ENCODE measurements at places on chromosomes 2 and 18. TPM values are rescaled to one million over a fixed set of nuclear protein-coding genes. Genes with fewer than 3 reads are reported as not detected.

DNA sequence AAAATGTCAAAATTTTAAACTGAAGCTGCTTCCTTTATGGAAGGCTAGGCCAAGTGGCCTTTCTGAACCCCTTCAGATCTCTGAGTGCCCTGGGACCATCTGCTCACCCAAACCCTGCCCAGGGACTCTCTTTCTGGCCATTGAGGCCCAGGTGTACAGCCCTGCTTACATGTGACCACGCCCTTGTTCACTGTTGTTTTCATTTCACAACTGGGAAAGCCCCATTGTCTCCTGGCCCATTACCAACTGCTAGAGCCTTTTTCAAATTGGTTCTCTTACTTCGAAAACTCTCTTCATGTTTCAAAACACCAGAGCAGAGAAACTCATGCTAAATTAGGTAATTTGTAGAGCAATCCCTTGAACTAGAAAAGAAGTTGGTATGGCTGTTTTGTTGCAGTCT is 219.5 kb upstream of the TANK start:
- H3K27me3 ChIP-seq = no peaks in the 10 kb centered on the region
- H3K4me3 ChIP-seq = no peak overlapping the region
- no peak overlapping the region for H3K27ac ChIP-seq
- no peaks in the 10 kb centered on the region for H3K36me3 ChIP-seq
- H3K4me1 ChIP-seq = peaks cover 6% of the 10 kb centered on the region

SGPP2 gene
- total RNA-seq = 6.0 TPM

- no peak for DNase-seq
- H3K27me3 ChIP-seq = peaks cover 8% of the 10 kb centered on the region
- H3K36me3 ChIP-seq = no peaks in the 10 kb centered on the region
- H3K27ac ChIP-seq = no peak overlapping the region
These were observed 69.3 kb downstream of the NCKAP5 start for GRCh38 chr2:133498662-133499585.

MAP3K19 gene
- total RNA-seq = not detected

DNA sequence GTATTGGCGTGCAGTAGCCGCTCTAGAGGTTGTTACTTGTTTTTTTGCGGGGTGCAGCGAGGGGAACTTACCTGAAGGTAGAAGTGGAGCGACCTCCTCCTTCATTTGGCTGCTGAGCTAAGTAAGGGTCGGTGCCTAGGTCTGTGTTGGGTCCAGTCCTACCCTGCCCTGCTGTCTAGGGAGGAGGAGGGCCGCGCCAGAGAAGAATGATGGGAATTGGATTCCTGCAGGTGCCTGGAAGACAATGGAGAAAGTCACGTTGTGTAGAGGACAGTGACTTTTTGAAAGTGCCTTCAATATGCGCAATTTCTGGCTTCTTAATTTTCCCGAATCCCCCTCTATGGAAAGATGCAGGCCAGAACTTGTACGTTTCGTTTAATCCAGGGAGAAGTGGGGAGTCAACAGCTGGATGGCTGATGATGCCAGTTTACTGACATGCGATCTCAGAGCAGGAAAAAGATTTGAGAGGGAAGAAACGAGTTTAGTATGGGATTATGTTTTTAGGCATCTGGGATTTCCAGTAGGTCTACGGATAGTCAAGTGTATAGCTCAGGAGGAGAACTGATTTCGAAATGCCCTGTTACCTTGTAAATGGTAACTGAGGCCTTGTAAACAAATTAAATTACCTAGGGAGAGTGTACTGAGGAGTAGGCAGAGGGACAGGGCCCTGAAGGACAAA is 653 bp downstream of the MRPS9 start:
- peak overlapping the region; percentile 92 for H3K4me3 ChIP-seq
- H3K4me1 ChIP-seq = peaks cover 12% of the 10 kb centered on the region
- peak overlapping the region; percentile 55 for H3K27ac ChIP-seq
- no peaks in the 10 kb centered on the region for H3K27me3 ChIP-seq

- no peaks in the 10 kb centered on the region for H3K4me1 ChIP-seq
- no peak overlapping the region for H3K4me3 ChIP-seq
- H3K27me3 ChIP-seq = no peaks in the 10 kb centered on the region
- no peaks in the 10 kb centered on the region for H3K36me3 ChIP-seq
- DNase-seq = no peak
These were observed 1802.7 kb downstream of the SUCLG1 start for GRCh38 chr2:82656420-82656819.

- H3K4me1 ChIP-seq = peaks cover 91% of the 10 kb centered on the region
- peaks cover under 1% of the 10 kb centered on the region for H3K27me3 ChIP-seq
- H3K4me3 ChIP-seq = no peak overlapping the region
- peak overlapping the region; percentile 81 for H3K27ac ChIP-seq
- peak; percentile 96 for DNase-seq
These were observed 74.9 kb downstream of the LONRF2 start for GRCh38 chr2:100247256-100248043.

DNA sequence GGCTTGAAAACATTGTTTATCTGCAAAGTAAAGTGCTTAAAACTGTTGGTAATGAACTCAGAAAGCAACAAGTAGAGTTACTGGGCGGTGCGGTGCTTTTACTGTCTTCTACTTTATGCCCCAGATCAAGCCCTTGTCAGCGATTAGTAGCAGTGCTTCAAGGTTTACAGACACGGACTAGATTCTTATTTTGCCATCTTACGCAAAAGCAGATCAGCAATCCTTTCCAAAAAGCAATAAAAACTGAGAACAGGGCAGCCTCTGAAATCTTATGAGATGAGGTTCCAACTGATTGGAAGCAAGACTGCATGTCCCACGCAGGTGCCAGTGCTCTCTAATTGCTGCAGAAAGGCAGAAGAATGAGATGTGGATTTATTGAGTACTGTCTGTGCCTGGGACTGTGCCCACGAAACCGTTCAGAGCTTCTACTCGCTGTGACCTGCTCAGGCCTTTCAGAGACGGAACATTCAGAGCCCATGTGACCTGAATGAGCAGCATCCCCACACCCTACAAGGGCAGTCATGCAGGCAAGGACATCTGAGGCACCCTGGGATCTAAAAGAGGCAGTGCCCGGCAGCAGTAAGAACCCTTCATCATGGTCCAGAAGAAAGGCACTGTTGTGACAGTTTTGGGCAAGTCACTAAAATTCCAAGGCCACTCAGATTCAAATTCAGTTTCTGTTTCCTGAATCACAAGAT is 15.7 kb downstream of the COL4A3 start:
- DNase-seq = no peak
- H3K27me3 ChIP-seq = no peaks in the 10 kb centered on the region
- H3K27ac ChIP-seq = no peak overlapping the region
- H3K4me3 ChIP-seq = no peak overlapping the region

- H3K4me1 ChIP-seq = peaks cover 15% of the 10 kb centered on the region
- DNase-seq = no peak
- no peaks in the 10 kb centered on the region for H3K27me3 ChIP-seq
- H3K27ac ChIP-seq = no peak overlapping the region
These were observed 26.2 kb downstream of the LBH start for GRCh38 chr2:30257266-30258214.

CKAP2L gene
- total RNA-seq = not detected

- H3K27ac ChIP-seq = no peak overlapping the region
- H3K4me3 ChIP-seq = no peak overlapping the region
- no peaks in the 10 kb centered on the region for H3K4me1 ChIP-seq
- no peaks in the 10 kb centered on the region for H3K27me3 ChIP-seq
- DNase-seq = no peak
- H3K36me3 ChIP-seq = peaks cover 3% of the 10 kb centered on the region
These were observed 44.7 kb downstream of the GYPC start for GRCh38 chr2:126700677-126701076.

- peaks cover 39% of the 10 kb centered on the region for H3K4me1 ChIP-seq
- no peak overlapping the region for H3K27ac ChIP-seq
- peak; percentile 76 for DNase-seq
- H3K36me3 ChIP-seq = no peaks in the 10 kb centered on the region
- H3K27me3 ChIP-seq = no peaks in the 10 kb centered on the region
These were observed 1.1 kb downstream of the HPCAL1 start for GRCh38 chr2:10303694-10304378.

DNA sequence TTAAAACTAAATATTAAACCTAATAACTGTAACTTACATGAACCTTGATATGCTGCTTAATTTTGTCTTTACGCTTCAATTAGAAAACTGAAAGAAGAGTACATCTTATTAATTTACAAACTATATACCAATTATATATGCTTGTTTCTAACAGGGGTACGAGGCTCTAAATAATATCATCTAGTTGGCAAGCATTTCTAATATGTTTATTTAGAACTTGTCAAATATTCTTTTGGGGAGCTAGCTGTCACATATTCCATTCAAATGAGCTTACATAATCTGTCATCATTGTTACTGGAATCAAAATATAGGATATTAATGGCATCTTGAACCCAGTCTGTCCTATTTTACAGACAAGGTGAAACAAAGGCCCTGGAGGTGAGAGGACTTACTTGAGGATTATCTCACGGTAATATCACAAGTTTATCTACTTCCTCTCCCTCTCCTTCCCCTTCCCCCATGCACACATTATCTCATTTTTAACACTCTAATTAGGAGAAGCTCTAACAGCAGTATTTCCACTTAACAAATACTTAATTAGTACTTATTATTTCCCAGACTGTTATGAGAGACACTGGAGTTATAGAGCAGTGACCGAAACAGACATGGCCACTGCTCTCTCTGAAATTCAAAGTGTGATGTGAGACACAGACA is 3.5 kb downstream of the PRKD3 start:
- peak; percentile 29 for DNase-seq
- no peak overlapping the region for H3K4me3 ChIP-seq
- no peak overlapping the region for H3K27ac ChIP-seq
- H3K4me1 ChIP-seq = peaks cover 62% of the 10 kb centered on the region

GTF3C2 gene
- total RNA-seq = 121 TPM

ABCA12 gene
- not detected for total RNA-seq

SLC23A3 gene
- 16.6 TPM for total RNA-seq

DNA sequence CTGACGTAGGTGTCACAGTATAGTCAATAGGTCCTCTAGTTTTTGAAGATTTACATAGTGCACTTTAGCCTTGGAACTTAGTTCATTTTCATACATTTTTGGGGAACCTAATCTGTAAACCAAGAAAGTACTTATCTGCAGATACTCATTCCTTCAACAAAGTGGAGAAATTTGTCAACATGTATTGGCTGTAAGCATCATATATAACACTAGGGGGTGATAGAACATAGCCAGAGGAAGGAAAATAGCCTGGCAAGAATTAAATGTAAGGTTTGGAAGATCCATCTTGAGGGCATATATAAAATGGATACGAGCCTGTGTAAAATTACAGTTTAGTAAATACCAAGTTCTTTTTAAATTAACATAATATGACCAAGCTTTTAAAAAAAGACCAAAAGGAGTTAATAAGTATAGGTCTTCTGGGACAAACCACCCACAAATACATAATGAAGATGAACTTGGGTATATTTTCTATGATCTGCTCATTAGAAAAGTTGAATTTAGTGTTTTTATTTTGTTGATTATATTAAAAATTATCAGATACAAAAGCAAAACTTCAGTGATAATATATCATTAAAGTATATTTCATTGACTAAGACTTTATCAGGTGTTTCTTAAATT is 18.2 kb downstream of the RPL37A start:
- no peak for DNase-seq
- H3K27me3 ChIP-seq = no peaks in the 10 kb centered on the region
- H3K36me3 ChIP-seq = no peaks in the 10 kb centered on the region
- H3K4me3 ChIP-seq = no peak overlapping the region
- no peaks in the 10 kb centered on the region for H3K4me1 ChIP-seq
- H3K27ac ChIP-seq = no peak overlapping the region

- H3K36me3 ChIP-seq = no peaks in the 10 kb centered on the region
- DNase-seq = no peak
- no peaks in the 10 kb centered on the region for H3K27me3 ChIP-seq
- H3K4me3 ChIP-seq = no peak overlapping the region
- no peaks in the 10 kb centered on the region for H3K4me1 ChIP-seq
These were observed 540.7 kb upstream of the NETO1 start for GRCh38 chr18:73408469-73408868.

RIOK3 gene
- total RNA-seq = 85.1 TPM

CNGA3 gene
- total RNA-seq = not detected

DNA sequence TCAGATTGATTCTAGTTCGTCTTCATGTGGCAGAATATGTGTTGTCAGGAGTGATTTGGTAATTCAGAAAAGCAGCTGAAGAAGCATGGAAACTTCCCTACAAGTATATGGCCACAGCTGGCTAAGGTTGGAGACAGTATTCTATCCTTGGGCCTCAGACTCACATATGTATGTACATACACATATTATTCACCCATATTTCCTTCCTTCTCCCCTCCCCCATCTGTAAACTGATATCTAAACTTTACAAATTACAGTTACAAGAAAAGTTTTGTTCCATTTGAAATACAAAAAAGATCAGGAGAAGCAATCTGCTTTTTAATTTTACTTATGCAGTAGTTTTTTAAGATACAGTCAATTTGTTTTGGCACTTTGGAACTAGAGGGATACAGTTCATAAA is 3.1 kb downstream of the SP3 start:
- H3K27me3 ChIP-seq = no peaks in the 10 kb centered on the region
- H3K4me3 ChIP-seq = peak overlapping the region; percentile 98
- H3K36me3 ChIP-seq = peaks cover 2% of the 10 kb centered on the region
- peak overlapping the region; percentile 94 for H3K27ac ChIP-seq

DNA sequence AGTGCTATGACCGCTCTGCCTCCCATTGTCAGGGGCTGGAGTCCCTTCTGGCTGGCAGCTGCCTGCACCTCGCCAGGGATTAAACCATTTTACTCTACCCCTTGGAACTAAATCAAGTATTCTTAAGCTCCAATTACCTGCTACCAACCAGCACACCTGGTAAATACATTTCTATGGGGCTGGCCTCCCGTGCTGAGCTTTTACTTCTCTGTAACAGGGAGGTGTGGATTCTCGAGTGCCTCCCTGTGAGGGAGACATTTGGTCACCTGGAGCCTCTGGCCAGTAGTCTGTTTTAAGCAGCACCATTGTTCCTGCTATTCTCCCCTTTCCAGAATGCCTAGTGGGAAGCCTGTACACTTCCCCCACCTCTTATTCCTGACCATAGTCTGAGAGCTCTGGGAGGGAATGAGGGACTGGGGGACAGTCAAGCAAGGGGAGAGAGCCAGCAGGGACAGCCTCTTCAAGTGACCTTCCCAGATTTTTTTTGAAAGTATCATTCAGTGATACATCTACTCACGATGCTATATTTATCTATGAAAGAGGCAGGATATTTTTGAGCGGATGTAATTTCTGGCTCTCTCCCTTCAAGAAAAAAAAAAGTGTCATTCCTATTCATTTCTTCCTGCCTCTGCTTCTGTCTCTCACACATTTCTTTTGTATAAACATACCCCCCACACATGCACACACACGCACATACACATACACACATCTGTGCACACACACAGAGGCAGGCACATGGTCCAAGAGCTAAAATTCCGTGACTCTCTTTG is 112.8 kb downstream of the CAPN13 start:
- no peak for DNase-seq
- no peak overlapping the region for H3K27ac ChIP-seq
- no peaks in the 10 kb centered on the region for H3K36me3 ChIP-seq

All from B cell (primary cell).